Right renal pelvis (tissue), 4 donors: ENCODE measurements at places on chromosomes 7 and 10. TPM values are rescaled to one million over a fixed set of nuclear protein-coding genes. Genes with fewer than 3 reads are reported as not detected.
A peak's percentile ranks its signal among the peaks of the same experiment; 100 is the strongest.

DNA sequence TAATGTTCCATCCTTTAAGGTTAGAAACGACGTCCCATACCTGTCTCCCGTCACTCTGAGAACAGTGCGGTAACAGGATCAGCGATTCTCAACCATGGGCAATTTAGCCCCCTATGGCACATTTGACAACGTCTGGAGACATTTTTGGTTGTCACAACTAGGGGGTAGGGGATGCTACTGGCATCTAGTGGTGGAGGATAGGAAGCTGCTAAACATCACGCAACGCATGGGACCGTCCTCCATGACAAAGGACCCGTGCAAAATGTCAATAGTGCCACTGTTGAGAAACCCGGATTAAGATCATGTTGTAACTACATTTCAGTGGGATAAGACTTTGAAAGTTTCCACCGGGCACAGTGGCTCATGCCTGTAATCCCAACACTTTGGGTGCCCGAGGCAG is 5.0 kb upstream of the PAXIP1 start:
- no peak for DNase-seq

- no peak for DNase-seq
Measured at GRCh38 chr10:85545874-85546273, 820.7 kb downstream of the GRID1 start.

The RTKN2 gene
- polyA plus RNA-seq = 12.1 TPM

GRCh38 chr10:16965740-16966447 is 148.7 kb upstream of the RSU1 start:
- no peak for DNase-seq

GRCh38 chr10:100338434-100339036 is 8.5 kb upstream of the SCD start:
- DNase-seq = peak; percentile 22

DNA sequence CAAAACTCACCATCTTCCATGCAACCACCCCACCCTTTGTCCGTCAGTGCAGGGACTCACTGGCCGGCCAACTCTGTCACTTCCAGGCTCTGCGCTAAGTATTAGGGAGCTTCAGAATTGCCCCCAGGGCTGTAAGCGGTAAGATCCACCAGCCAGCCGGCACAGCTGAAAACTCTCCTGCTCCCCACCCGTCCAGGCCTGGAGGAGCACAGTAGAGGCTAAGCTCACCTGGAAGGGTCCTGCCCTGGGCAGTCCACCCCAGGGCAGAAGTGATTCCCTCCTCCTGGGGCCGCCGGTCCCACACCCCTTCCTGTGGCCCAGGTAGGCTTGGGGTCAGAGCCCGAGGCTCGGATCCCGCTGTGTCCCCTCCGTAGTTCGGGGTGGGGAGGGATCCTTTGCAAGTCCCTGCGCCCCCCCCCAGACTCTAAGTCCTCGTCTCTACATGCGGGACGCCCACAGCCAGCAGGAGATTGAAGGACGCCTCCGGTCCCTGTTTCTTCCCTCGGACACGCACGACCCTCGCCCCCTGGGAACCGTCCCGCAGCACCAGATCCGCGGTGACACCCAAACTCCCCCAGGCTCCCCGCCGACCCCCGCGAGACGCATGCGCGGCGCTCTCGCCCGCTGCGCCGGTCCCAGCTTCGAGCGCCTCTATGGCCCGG is 138.9 kb downstream of the ARHGAP22 start:
- DNase-seq = no peak

- DNase-seq = no peak
Measured at GRCh38 chr10:78078539-78079330, 45.1 kb downstream of the RPS24 start.

The GPR146 gene
- polyA plus RNA-seq = 5.4 TPM

GRCh38 chr10:70589762-70590654 is 12.5 kb downstream of the PRF1 start:
- no peak for DNase-seq

DNA sequence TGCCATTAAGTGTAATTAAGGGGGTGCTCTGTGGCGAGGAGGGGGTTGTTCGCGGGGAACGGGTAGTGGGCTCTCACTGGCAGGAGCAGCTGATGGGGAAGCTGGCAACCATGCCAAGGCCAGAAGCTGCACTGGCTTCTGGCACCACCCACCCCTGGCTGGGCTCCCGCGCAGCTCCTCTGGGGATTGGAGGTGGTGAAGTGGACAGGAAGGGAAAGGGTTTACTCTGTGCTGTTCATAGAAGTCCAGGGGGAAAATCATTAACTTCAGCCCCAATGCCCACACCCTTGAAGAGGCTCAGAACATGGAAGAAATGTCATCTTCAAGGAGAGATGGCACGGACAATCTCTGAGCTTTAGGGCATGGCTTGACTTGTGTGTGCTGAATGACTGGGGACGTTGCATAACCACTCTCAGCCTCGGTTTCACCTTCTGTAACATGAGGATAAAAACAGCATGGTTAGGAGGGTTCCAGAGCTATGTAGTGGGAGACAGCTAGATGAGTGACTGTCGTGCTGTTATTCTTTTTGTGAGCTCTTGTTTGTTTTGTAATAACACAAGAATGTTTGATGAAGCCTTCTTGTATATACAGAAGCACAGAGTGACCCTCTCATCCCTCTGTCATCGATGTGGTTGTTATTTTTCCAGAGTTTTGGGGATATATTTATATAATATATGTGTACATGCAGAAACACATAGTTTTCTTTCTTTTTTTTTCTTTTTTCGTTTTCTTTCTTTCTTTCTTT is 29.9 kb downstream of the KAZALD1 start:
- no peak for DNase-seq

- no peak for DNase-seq
Measured at GRCh38 chr10:83522881-83523386, 616.4 kb upstream of the GHITM start.

DNA sequence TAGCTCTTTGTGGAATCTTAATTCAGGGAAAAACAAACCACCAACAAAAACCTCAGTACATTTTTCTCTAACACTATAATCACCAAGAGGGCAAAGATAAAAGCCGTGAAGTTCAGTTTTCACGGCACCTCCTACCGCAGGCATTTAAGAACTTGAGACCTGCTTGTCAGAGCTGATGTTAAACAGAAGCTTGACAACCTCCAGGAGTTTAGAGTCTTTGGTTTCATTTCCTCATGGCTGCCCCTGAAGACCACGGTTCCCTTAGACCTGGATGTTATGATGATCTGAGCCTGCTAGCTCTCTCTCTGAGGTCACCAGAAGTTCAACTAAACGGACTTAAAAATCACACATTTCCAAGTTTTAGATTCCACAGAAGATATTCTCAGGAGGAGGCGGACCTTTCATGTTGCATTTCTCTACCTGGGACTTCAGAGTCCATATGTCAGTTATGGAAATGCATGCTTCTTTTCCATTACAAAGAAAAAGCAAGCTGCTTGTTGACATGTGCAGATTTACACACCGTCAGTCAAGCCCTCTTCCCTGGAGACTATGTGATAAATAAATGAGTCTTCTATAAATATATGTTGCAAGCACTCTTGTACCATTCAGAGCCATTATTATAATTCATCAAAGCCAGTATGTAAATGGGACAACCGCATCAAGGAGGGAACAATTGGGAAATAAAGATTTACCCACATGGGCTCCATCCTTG is 258.0 kb downstream of the GFRA1 start:
- peak; percentile 30 for DNase-seq

DNA sequence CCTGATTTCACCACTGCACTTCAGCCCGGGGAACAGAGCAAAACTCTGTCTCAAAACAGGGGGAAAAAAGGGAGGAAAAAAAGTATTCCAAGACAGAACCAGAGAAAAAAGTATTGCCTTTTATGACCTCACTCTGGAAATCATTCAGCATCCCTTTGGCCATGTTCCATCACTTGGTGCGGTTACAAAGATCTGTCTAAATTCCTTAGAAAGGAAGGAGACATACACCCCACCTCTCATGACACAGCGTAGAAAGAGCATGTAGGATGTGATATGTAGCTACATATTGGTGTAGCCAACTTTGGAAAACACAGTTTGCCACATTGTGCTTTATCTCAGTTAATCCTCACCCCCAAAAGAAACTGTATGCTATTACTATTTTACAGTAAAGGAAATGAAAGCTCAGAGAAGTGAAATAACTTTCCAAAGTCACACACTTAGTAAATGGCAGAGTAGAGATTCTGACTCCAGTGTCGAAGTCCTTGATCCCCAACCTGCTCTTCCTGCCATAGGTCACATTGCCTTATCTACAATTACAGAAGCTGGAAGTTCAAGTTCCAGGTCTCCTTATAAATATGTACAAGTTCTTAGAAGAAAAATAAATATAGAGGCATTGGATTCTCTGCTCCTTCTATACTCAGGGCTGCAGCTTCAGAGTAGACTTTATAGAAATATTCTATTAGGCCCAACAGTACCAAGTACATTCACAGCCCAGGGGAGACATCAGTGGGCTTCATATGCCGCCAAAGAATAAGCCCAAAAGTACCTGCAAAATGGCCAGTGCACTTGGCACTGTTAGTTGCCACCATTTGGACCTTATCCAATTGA is 91.6 kb upstream of the KMT2E start:
- DNase-seq = no peak

DNA sequence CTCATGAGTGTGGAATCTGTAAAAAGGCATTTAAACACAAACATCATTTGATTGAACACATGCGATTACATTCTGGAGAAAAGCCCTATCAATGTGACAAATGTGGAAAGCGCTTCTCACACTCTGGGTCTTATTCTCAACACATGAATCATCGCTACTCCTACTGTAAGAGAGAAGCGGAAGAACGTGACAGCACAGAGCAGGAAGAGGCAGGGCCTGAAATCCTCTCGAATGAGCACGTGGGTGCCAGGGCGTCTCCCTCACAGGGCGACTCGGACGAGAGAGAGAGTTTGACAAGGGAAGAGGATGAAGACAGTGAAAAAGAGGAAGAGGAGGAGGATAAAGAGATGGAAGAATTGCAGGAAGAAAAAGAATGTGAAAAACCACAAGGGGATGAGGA is 207.7 kb downstream of the ZEB1 start:
- DNase-seq = no peak

GRCh38 chr7:55140221-55140940 is 121.6 kb downstream of the EGFR start:
- DNase-seq = no peak

DNA sequence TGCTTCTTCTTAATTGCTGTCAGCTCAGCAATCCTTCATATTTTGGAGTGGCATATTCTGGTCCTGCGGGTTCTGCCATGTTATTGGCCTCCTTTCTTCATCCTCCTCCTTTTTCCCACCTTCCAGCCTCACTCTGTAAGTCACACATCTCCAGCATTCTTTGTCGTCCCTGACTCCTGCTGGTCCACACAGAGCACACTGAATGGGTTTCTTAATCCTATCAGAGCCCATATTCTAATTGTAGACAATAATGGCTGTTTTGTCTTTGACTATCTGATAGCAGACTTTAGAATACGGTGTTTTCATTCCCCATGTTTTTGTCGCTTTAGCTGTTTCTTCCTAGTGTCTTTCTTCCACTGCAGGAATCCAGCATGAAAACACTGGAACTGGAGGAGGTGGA is 389.6 kb downstream of the REEP3 start:
- DNase-seq = no peak

- no peak for DNase-seq
Measured at GRCh38 chr7:69199661-69200060, 398.6 kb upstream of the AUTS2 start.
